Nucleus accumbens (tissue), 56 donors: ENCODE measurements at places on chromosomes 5 and 9.
A peak's percentile ranks its signal among the peaks of the same experiment; 100 is the strongest.

DNA sequence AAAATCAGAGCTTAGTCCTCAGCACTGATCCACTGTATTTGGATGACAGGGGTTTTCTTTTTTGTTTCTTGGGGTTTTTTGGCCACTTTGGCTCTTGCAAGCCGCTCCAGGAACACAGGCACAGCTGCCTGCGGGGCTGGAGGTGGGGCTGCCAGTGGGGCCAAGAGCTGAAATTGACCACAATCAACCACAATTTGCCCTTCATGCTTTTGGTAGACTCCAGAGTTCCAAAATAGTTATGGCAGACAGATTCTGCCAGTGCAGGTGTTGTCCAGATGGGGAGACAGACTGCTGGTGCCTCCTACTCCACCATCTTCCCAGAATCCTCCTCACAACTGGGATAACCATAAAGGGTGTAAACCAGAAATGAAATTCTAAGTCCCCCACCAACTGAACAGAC lies 36.5 kb downstream of the PLEKHG4B start:
- DNase-seq: no peak

DNA sequence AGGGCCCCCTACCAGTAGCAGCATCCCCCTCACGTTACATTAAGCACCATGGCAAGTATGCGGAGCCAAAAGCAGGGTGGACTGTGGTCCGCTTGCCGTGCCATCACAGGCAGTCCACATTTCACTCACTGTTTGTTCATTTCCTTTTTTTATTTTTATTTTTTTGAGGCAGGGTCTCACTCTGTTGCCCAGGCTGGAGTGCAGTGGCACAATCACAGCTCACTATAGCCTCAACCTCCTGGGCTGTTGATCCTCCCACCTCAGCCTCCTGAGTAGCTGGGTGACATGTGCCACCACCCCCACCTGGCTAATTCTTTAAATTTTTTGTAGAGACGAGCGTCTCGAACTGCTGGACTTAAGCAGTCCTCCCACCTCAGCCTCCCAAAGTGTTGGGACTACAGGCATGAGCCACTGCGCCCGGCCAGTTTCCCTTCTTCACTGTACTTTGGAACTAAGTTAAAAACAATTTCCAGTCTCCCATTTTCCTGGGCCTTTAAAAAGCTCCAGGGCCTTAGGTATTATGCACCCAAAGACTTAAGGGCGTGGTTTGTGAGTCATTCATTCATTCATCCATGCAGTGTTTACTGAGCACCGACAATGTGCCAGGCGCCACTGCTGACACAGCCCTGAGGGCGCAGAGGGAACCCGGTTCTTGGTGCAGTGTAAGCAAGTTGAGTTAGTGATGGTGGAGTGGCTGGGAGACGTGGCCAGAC lies 19.9 kb downstream of the PRRX2 start:
- DNase-seq: no peak

- DNase-seq: peak; percentile 50
Measured at GRCh38 chr9:84271531-84271900, 69.0 kb downstream of the SLC28A3 start.

DNA sequence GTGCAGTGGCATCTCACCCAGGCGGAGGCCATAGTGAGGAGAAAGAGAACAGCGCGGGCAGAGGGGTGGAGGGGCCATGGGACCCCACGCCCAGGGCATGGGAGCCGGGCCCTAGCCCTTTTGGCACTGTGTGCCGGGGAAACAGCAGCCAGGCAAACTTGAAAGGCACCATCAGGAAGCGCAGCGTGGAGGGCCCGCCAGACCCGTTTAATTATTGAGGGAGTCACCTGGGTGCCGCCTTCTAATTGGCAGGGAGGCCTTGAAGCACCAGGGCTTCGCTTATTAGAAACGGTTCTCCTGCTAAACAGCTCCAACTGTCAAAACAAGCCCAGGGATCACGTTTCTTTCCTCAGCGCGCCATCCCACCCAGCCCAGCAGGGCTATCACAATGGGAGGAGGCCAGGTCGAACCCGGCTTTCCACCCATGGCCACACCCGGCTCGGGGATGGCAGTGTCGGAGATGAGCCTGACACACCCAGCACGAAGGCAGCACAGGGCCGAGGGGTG lies 104.6 kb upstream of the SARDH start:
- no peak for DNase-seq

DNA sequence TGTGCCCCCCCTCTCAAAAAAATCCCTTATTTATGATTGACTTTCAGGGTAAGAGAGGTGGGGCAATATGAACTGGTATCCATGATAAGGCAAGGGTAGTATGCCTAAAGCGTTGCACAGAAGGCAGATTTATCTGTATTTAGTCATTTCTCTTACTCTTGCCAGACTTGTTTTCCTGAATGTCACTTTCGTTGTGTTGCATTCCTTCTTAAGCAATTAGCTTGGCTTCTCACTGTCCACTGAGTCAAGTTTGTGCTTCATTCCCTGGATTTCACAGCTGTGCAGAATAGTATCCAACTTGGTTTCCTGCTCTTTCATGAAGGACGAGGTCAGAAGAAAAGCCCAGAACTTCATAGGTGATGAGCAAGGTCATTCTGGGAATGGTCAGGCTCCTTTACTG lies 301.5 kb upstream of the ACTBL2 start:
- DNase-seq: no peak

DNA sequence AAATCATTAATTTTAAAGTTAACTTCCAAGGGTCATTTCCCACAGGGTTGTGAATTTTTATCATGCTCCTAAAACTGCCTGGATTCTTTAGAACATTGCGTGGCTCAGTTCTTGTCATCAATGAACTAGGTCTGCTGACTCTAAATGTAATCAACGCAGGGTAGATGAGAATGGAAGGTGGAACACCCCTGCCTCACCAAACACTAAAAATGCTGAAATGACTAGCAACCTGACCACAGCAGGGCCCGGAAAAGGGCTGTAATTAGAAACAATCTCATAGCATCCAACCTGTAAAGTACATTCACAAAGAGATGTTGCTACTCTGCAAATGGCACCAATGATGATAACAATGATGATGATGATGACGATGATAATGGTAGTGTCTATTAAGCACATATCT lies 356.9 kb downstream of the DEPDC1B start:
- DNase-seq: no peak

DNA sequence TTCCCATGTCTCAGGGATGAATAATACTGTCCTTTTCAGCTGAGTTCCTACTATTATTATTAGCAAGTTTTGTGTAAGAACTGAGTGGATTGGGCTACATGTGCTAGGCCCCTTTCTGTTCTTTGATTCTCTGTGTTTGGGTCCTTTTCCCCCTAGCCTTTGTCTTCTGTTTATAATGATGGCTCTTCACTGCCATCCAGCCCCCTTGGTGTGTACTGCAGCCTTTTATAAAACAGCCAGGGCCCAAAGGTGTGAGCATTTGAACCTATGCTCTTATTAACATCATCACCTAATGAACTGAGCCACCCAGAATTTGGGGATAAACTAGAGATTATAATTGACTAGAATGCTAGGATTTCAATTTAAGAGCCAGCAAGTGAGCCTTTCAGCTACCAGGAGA lies 52.6 kb downstream of the PLAC8L1 start:
- no peak for DNase-seq

GRCh38 chr9:90107040-90107725 lies 502.4 kb downstream of the GADD45G start:
- DNase-seq: no peak

DNA sequence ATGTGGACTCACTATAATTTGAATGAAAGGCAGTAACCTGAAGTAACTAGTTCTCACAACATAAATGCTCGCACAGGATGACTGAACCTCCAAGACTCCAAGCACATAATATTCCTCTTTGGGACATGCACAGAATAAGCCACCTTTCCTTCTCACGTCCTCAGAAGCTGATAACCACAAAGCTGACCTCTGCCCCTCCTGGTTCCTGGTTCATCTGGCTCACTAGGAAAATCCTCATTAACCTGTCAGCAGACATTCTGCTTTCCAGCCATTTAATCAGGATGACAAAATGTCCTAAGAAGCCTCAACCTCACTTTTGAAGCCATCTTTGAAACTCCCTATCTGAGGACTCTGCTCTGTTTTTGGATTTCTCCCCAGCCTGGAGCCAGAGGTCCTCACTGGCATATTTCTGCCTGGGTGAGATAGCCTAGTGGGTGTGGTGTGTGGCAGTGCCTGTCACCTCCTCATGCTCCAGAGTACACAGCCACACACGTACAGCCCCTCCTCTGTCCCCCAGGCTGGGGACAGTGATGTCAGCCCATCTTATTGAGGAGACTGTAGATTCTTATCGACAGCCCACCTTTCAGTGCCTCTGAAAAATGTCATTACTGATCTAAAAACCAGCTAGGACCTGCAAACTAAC lies 10.3 kb downstream of the ANKH start:
- no peak for DNase-seq

DNA sequence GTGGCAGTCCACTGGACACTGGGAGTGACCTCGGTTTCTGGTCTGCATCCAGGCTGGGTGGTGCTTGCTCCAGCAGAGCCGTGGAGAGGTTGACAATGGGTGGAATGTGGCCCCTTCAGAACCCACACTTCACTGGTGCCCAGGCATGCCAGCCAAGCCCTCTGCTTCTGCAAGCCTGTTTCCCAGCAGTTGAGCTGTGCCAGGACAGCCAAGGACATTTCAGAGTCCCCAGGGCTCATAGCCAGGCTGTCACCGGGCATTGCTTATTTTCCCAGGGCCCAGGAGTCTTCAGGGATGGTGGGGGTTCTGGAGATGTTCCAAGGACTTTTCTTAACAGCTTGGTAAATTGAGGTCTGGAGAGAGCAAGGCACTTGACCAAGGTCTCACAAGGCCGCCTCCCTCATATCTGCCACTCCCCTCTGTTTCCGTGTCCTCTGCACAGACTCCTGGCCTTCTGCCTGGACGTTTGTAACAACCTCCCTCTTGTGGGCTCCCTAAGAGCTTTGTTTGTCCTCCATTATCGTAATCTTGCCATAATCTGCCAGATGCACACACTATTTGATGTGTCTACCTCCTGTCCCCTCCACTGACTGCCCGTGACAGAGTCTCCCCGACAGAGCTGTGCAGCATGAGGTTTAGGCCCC lies 3.8 kb upstream of the NDST1 start:
- DNase-seq: peak; percentile 81

- no peak for DNase-seq
Measured at GRCh38 chr9:37707748-37708147, 45.9 kb upstream of the TRMT10B start.

GRCh38 chr9:125280945-125281344 lies 19.3 kb downstream of the GAPVD1 start:
- DNase-seq: no peak

DNA sequence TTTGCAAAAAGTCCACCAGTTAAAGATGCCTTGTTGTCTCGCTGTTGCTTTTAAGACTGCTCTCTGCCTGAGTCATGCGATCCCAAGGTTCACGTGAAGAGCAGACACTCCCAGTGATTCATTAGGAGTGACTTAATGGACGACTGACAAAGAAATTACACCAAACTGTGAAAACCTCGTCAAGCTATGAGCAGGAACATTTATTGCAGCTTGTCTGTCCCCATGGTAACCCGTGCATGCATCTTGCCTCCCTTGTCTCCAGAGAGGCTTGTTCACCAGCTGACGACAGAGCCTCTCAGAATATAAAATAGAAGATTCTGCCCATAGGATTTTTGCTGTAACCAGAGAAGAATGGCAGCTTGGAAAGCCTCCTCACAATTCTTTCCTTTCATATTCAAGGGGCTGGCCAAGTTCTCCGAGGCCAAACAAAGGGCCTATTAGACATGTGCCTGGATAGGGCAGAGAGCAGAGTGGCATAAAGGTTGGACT lies 352.7 kb downstream of the SPOCK1 start:
- peak; percentile 34 for DNase-seq

- DNase-seq: no peak
Measured at GRCh38 chr9:91994422-91994821, 44.4 kb upstream of the ROR2 start.

DNA sequence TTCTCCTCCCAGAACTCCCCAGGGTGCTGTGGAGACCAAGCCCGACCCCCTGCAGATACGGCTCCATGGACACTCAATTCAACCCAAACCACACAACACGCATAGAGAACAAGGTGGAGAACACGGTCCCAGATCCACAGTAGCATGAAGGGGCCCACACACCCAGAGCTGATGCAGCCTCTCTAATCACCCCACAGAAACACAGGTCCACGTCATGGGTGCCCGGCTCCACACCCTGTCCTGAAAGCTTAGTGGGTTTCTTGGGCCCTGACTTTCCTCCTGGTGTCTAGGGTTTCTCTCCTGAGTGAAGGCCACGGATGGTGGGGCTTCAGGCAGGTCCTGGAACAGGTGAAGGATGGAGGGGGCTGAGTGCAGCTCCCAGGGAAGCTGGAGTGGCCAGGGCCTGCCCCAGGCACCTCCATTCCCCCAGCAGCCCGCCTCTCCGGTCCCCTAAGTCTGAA lies 1.5 kb upstream of the SLC23A1 start:
- DNase-seq: no peak

- no peak for DNase-seq
Measured at GRCh38 chr5:124056991-124057723, 545.2 kb downstream of the CSNK1G3 start.

DNA sequence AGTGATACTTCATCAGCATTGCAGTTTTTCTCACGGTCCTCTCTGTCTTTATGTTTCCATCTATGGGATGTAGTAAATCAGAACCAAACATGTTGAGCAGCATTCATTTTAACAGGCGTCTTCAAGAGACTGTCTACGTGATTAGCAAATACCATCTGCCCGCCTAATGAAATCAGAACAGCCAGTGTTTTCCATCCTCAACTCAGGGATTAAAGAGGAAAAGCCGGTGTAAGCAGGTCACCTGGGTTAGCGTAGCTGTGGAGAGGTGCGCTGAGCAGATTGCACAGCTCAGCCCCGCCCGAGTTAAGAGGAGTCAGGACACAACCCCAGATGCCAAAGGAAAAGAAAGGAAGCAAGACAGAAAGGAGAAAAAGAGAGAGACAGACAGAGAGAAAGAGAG lies 54.3 kb upstream of the ANKRD33B start:
- no peak for DNase-seq

DNA sequence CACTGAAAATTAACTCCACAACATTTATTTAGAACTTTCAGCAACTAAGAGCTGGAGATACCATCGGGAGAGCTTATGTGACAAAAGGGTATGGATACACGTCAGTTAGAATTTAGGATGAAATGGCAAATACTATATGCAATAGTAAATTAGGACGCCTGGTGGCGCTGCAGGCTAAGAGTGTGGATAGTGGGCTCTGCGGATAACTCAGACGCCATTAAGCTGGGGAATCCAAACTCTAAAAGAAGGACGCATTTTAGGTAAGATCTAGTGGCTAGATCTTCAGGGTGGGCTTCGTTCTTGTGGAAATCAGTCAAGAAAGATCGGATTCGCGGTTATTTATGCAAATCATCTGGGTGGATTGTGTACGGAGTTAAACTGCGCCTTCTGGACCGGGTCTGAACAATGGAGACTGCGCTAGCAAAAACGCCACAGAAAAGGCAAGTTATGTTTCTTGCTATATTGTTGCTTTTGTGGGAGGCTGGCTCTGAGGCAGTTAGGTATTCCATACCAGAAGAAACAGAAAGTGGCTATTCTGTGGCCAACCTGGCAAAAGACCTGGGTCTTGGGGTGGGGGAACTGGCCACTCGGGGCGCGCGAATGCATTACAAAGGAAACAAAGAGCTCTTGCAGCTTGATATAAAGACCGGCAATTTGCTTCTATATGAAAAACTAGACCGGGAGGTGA lies at the start of gene PCDHB5:
Gene PCDHB5, plus strand, starts transcription at position 177 of the 688 bp plus-strand sequence. Its CDS starts 229 bp downstream, at position 406.
- no peak for DNase-seq
